ENCODE measurements at places on chromosomes 4 and X.

GRCh38 chr4:81466841-81467671 is 4.7 kb downstream of the RASGEF1B start:
- peak; percentile 67 for DNase-seq

- no peak for DNase-seq
These were observed 13.0 kb upstream of the FGF5 start for GRCh38 chr4:80253510-80253909.

GRCh38 chr4:2361366-2362265 is 56.8 kb downstream of the ZFYVE28 start:
- DNase-seq = no peak

- no peak for DNase-seq
These were observed 272.9 kb downstream of the PPP1R2C start for GRCh38 chrX:42505016-42505415.

- DNase-seq = no peak
These were observed 65.3 kb upstream of the EFNB1 start for GRCh38 chrX:68763481-68763880.

DNA sequence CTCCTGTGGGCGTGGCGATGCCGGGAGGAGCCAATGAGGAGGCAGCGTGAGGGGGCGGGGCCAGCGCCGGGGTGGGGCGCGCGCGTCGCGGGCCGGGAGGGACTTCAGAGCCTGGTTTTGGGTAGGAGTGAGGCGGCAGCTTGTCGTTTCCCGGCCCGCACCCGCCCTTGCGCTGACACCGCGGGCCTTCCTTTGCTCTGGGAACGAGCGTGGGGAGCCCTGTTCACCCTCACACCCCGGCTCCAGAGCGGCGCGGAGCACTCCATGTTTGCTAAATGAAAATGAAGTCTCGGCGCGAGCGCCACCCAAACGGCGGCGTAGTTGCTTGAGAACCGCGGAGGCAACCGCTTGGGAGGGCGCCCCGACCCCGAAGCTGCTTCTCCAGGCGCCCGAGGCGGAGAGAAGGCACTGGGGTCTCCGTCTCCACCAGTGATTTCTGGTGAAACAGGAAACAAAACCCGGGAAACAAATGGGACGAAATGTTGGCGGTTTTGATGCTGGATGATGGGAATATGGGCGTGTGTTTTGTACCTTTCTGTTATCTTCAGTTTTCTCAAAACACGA is 497 bp upstream of the GRPEL1 start:
- DNase-seq = no peak

DNA sequence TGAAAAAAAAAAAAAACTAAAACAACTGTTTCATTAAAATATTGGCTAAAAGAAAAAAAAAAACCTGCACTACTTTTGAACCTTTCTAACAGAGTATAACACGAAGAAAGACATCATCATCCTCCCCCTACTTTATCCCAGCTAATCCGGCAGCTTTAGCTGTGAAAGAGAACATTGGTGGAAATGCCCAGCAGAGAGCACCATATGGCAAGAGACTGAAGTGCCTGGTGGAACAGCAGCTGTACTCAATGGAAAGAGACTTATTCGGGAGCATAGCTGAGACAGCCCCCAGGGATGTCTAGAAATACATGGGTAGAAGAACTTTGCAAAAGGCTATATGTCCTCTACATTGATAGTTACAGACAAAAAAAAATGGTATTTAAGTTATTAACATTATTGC is 30.3 kb downstream of the STPG2 start:
- no peak for DNase-seq

- no peak for DNase-seq
These were observed 1.8 kb upstream of the HGFAC start for GRCh38 chr4:3440011-3440410.

GRCh38 chrX:24646006-24646405 is 1.1 kb downstream of the PCYT1B start:
- no peak for DNase-seq

- peak; percentile 37 for DNase-seq
These were observed 4.6 kb downstream of the MAGIX start for GRCh38 chrX:49166914-49167739.

DNA sequence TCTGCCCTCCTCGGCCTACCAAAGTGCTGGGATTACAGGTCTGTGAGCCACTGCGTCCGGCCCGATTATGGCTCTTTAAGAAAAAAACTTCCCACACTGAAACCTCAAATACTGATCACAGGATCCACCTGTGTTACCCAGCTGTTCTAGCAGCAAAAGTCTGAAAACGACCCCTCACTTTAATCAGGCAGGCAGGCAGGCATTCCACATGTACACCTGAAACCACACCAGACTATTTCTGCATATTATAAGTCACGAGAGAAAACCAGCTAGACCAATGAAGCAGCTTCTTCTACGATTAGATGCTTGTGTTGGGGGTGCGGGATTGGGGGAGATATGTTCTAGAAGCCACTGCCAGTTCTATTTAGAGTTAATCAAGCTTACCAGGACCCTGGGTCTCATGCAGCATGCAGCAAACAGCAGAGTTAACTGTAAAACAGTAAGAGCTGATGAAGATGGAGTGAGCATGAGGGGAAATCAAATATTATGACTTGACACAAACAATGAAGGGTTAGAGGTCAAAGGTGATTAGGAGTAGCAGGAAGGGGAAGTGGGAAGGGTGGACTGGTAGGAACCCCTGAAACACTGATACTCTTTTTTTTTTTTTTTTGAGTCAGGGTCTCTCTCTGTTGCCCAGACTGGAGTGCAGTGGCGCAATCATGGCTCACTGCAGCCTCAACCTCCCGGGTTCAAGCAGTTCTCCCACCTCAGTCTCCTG is 18.9 kb upstream of the NKRF start:
- DNase-seq = no peak

DNA sequence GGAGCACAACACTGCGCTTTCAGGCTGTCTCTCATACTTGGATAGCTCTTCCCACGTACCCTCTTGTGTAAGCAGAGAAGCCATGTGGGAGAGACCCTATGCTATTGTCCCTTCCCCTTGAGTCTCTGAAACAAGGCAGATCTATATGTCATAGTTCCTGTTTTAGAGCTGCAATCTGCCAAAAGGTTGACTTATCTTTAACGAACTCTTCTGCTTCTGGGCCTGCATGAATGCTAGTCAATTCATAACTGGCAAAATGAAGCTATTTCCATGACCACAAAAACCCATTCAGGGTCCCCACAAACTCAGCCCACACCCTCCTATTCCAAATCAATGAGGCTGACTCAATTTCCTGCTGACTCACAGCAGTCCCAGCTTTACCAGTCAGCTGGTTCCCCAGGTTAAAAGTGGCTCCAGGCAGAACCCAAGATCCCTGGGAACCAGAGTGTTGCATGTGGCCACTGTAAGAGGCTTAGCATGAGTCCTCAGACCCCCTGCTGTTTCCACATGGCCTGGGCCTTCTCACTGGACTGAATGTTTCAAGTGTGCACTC is 25.3 kb upstream of the SOD3 start:
- no peak for DNase-seq

DNA sequence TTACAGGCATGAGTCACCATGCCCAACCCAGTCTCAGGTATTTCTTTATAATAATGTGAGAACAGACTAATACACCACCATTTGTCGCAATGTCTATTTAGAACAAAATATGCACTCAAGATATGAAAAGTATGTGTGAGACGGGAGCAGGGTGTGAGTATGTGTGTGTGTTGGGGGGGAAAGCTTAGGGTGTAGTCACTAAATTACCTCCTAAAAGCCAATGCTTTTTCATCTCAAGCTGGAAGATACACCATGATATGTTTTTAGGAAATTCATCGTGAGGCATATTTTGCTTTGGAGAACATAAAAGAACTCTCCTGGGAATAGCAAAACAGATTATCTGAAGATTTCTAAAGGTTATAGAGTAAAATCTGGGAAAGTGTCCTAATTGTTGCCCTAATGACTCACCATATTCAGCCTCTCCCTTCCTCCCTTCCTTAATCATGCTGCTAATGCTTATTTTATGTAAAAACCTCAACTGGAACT is 262.7 kb downstream of the PDHA2 start:
- DNase-seq = no peak

DNA sequence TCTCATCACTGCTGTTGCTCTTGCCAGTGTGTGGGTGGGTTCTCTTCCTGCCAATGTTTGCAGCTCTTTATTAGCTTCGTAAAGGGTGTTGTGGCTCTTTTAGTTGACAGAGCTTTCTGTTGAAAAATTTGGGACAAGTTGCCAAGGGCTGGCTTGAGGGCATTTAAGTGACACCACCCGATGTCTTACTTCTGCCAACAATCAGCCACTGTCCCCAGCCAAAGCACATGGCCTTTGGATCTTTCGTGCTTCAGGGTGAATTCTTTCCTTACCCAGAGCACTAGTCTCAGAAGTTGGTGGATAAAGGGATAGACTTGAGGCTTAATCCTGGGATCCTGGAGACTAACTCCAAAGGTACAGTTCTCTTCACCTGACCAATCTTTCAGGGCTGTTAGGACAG is 113.6 kb downstream of the SOX3 start:
- no peak for DNase-seq

- no peak for DNase-seq
These were observed 17.6 kb downstream of the AFP start for GRCh38 chr4:73453701-73454005.

- DNase-seq = no peak
These were observed 197.3 kb downstream of the OR13H1 start for GRCh38 chrX:131741103-131741581.

- peak; percentile 52 for DNase-seq
These were observed 278 bp downstream of the RELL1 start for GRCh38 chr4:37685823-37686372.

DNA sequence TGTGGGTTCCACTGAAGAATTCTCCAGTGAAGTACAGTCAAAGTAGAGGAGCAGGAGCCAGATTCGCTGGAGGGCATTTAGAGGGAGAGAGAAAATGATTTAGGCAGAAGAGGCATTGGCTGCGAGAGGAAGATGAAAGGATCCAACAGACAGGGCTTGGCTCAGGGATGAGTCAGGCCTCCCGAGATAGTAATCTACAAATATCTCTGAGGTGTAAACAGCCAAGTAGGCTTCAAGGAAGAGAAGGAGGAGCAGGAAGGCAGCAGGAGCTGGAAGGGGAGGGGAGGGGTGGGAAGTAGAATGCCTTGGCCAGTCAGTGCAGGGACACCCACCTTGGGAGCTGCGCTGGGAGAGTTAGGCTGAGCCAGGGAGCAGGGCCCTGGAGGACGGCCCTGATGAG is 55.5 kb downstream of the PJA1 start:
- no peak for DNase-seq

DNA sequence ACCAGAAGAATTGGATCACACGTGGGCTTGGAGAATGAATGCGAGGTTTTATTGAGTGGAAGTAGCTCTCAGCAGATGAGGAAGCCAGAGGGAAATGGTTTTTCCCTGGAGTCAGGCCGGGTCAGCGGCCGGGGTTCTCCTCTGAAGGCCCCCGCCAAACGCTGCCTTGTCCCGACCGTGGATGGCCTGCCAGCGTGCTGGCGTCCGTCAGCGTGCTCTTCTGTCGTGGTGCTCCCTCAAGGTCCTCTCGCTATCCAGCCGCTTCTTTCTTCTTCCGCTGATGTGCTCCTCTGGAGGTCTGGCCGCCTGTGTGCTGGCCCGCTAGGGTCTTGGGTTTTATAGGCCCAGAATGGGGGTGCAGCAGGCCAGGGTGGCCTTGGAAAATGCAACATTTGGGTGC is 632.2 kb downstream of the TRAM1L1 start:
- no peak for DNase-seq

DNA sequence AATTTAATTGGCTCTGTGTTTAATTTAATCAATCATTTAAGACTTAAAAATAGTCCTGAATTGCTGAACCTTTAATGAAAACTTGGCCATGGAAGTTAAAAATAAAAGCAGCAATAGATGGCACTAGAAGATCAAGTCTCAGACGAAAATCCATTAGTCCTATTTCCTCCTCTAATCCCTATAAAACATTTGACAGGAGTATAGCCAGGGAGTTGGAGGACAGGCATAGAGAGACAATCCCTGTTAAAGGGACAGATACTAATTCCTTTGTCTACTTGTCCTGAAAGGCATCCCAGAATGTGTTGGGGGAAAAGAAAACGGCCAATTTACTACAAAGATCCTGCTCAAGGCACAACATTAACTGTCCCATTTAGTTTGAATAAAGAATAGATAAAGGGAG is 276.3 kb upstream of the TACR3 start:
- DNase-seq = no peak

DNA sequence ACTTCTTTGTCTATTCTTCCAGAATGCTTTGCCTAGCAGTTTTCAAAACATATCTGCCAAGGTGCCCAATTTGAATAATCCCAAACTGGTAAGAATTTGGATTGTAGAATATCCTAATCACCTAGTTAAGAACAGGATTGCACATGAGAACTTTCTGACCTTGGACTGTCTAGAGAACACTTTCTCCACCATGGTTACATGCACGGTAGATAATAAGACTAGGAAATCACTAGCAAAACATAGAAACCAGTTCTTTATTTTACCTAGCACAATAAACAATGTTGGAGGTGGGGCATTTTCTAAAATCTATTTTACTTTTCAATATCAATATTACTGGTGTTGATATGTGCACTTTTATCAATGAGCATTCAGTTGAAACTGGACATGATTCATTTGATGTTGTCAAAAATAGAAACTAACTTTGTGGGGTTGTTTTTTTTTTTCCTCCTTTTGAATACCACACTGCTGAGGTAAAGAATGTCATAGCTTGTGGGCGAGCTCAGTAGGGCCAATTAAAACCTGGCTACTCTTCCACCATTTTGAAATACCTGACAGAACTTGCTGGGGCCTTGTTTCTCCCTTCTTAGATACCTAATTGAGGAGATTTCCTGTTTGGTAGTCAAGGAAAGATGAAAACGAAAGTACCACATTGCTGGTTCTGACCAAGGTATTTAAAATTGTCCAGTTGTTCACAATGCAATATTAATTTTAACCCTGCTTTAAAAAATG is 10.4 kb downstream of the MID1IP1 start:
- no peak for DNase-seq

GRCh38 chr4:87322754-87323153 is at the start of gene HSD17B13:
HSD17B13 (minus strand) TSS chr4:87322882; CDS start chr4:87322841, 41 bp downstream.
- DNase-seq = no peak

- DNase-seq = no peak
These were observed 371.3 kb downstream of the GPM6A start for GRCh38 chr4:175440786-175441185.

GRCh38 chr4:26083987-26084386 is 170.0 kb downstream of the SMIM20 start:
- DNase-seq = no peak

GRCh38 chrX:2677764-2678163 is 13.3 kb upstream of the CD99 start:
- no peak for DNase-seq

DNA sequence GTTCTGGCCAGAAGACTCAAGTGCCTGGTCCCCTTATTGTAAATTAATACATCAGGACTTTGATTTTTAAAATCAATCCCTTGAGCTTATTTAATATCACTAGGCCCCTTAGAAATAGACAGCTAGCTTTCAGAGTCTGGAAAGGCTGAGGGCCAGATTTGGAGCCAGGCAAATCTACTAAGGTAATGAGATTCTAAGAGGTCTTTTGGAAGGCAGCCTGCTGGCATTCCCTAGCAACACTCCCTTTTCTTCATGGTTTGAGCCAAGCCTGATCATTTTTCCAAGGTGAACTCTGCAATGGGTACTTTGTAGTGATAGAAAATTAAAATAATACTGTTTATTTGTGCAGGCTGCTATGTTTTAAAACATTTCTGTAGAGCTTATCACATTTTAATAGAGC is 378.5 kb downstream of the FAT4 start:
- DNase-seq = no peak

GRCh38 chr4:159008671-159009070 is 94.2 kb upstream of the RAPGEF2 start:
- no peak for DNase-seq

All from T-cell (primary cell).